Stimulated activated CD8-positive, alpha-beta memory T cell treated with anti-CD3 and anti-CD28 coated beads, Interleukin-12 subunit alpha, Interleukin-12 subunit beta, amount 100 ng/mL, for 1 hour (primary cell): ENCODE measurements at places on chromosomes 6 and 20.

GRCh38 chr6:73391675-73392074 lies 3.0 kb upstream of the DDX43 start:
- no peak for DNase-seq

GRCh38 chr6:17932330-17932852 lies 55.0 kb downstream of the KIF13A start:
- DNase-seq, result no peak

DNA sequence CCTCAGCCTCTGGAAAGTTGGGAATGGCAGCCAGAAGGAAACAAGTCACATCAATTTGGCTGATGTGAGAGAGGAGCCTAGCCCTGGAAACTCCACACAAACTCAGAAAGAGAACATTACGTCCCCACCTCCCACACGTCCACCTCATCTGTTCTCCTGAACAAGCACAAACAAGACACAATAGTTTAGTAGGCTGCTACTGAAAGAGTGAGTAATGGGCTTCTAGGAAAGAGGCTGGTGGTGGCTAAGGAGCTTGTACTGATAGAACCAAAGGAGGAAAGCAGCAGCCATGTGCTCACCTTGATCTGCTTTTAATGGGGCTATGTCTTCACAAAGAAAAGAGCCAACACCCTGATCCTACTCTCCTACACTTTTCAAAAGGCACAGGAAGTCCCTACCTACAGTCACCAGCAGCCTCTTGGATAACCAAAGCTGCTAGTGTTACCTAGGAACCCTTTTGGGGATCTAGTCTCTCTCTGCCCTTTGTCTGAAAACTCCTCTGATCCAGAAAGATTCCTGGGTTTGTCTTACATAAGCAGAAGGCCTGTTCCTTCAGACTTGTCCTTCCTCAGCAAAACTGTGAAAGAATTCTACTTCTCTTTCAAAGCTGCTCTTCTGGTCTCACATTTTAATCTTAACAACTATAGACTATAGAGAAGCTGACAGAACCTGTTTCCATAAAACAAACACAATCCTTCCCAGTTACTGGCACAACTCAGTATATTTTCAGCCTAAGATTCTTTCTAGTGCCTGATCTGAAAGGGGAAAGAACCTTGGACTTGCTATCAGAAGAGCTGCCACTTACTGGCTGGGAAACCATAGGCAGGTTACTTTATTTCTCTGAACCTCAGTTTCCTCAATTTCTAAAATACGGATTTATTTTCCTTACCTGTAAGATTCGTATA lies 3.1 kb downstream of the PLAGL2 start:
- DNase-seq, result no peak

DNA sequence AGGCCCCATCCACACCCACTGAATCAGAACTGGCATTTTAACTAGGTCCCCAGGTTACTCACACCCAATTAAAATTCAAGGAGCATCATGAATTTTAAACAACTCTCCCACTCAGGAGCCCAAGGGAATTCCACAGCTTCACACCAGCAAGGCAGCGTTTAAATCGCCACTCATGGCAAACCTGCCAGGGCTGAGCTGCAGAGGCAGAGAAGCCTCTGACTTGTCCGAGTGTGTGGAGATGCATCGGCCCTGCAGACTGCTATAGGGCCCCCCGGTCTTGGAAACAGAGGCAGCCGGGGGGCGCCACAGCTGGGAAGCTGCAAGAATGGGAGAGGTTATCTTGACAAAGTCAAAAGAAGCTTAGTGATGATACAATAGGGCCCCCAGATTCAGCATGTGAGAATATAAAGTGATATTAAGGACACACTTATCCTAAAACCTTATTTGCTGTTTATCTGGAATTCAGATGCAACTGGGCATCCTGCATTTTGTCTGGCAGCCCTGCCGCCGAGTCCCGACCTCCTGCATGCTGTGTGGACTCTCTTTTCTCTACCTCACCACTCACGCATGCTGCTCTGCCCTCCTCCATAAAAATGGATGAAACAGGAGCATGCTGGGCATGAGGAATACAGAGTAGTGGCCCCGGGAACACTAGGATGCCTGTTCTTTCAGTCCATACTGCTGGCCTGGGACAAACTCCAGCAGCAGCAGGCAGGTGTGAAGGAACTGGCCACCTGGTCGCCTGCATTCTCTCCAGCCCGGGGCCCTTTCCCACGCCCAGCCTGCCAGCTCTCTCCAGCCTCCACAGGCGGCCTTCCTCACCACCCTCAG lies 126.1 kb downstream of the PXDC1 start:
- no peak for DNase-seq

DNA sequence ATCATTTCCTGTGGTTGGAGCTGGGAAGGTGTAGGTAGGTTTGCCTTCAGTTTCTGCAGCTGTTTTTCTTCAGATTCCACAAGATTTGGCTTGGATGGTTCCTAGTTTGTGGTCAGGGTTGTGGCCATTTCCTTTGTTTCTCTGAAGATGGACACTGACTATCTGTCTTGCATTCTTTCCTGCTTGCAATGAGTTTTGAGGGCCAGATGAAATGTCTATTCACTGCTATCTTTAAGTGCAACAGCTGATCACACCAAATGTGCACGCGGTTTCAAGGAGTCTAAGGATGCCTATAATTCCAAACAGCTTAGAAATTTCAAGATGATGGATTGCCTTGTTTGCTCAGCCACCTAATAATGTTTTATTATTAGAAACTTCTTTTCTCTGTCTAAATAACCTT lies 28.4 kb downstream of the IL20RA start:
- no peak for DNase-seq

DNA sequence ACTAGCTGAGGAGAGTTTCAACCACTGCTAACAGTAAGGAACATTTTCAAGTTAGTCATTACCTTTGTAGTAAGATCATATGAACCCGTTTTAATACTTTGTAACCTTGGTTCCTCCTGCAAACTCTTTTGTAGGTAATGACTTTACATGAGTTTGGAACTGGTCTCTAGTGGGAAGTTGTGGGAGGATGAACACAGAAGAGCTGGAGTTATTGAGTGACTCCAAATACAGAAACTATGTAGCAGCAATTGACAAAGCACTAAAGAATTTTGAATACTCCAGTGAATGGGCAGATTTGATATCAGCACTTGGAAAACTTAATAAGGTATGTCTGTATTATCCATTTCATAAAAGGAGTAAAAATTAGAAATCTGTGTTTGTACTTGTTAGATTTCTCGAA lies 29.3 kb downstream of the DOP1A start:
- DNase-seq, result no peak

DNA sequence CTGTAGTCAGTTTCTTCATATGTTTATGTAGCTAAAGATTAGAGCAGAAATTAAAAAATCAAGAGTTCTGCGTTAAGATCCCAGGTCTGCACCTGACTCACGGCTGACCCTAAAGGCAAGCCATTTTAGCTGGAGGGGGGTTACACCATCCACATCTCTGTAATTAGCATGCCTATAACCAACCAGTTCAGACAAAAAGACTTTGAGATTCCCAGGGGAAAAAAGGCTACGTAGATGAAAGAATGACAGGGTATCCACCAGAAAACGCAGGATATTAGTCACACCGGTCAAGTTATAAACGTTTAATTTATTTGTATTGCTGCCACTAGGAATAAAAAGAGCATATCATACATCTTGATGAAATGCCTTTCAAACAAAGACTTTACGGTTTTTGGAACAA lies 299.1 kb downstream of the FOXC1 start:
- DNase-seq, result no peak

DNA sequence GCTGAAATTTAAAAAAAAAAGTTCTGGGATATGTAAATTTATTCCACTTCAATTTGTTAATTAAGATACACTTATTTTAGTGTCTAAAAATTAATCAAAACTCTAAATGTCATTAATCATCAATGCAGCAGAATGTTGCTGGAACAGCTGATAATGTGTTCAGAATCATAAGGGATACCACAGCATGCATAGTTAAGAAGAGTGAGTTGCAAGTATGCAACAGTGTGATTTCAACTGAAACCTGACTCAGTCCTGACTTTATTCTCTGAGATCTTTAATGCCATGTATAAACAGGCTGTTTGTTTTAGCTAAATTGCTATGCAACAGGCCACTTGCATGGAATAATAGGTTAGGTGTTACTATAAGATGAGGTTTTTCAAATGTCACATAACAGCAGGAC lies 1.4 kb downstream of the GRIK2 start:
- no peak for DNase-seq

- DNase-seq, result no peak
Observed at GRCh38 chr6:117417851-117418250, 7.9 kb downstream of the ROS1 start.

DNA sequence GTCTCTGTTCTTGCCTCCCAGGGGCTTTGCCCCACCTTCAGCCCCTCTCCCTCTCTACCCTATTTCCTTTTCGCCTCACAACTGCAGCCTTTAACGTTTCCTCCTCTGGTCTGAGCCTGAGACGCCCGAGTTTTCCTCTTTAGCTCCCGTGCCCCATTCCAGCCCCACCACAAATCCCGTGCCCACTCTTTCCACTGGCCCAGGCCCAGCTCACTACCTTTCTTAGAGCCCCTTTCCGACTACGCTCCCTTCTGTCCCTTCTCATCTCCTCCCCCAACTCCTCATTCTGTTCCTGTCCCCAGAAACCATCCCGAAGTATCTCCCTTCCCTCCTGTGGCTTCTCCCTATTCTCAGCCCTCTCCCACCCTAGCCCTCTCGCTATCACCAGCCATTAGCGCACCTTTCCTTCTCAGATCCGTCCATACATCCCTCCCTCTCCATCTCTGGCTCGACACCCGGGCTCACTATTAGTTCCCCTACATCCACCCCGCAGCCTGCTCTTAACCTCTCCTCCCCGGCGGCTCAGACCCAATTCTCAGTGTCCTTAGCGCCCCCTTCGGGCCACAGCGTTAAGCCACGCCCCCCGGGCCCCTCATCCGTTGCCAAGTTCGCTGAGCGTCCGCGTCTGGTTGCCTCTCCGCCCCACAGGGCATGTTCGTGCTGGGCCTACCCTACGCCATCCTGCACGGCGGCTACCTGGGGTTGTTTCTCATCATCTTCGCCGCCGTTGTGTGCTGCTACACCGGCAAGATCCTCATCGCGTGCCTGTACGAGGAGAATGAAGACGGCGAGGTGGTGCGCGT lies 2.7 kb downstream of the SLC32A1 start:
- no peak for DNase-seq

DNA sequence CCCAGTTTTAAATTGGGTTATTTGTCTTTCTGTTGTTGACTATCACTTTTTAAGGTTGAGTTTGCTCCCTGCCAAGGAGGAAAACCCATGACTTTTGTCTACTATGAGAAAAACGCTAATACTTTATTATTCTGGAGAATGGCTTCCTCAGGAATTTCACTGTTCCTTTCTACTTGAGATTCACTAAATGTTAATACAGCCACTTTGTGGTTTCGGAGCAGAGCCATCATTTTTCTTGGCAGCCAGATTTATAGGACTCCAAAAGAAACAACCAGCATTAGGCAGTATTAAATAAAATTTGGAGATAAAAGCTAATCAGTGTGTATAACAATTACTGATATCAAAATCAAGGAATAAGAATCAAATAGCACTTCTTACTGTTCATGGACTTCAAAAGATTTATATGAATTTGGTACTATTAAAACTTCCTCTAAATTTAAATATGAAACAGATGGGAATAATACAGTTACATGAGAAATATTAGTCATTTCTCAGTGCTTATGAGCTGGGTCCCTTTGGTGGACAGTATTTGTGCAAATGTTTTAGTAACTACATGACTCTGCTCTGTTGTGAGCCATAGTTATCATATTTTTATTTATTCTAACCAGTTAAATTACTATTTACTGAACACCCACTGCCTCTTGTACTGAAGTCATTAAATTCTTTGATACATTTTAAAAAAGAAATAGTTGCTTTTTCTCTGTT lies 64.1 kb upstream of the FBXO30 start:
- no peak for DNase-seq

DNA sequence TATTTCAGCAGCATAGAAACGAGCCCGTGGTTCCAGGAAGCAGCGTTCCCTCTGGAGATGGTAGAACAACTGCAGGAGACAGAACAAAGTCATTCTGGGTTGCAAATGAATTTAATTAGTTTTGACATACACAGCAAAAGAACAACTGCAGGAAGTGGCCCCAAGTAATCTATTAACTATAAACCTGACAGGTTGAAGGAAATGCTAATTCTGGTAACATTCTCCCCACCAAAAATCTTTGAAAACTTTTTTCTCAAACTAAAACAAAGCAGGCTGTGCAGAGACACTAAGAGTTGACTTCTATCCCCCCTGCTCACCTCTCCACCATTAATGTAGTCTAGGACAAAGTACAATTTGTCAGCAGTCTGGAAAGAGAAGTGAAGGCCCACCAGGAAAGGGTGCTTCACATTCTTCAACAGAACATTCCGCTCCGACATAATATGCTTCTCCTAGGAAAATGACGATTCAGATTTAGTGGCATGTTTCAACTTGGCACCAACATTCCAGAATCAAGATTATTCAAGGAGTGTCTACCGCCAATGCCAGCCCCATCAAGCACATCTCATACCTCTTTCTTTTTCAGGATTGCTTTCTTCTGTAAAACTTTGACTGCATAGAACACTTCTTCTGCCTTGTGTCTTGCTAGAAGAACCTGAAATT lies 120.4 kb upstream of the SLC2A12 start:
- DNase-seq, result no peak

GRCh38 chr6:100479179-100480035 lies 14.7 kb upstream of the SIM1 start:
- no peak for DNase-seq

- no peak for DNase-seq
Observed at GRCh38 chr20:51275181-51275580, 252.3 kb upstream of the KCNG1 start.

DNA sequence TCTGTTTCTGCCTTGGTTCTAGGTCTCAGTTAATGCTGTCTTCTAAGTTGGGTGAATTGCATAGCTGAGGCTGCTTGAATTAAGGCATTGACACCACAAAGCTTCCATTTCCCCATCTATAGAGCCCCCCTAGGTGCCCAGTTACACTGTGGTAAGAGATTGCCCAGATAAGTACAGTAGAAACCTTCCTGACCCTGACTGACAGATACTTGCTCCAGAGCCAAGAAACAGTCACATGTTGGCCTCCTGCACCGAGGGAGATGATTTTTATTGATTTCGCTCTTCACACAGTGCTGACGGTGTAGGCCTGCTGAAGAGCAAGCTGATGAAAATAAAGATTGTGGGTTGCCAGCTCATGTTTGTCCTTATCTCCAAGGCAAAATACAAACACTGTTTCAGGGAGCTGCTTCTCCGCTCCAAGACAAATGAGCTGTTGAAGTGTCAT lies 67.9 kb downstream of the TRMT11 start:
- DNase-seq, result no peak

GRCh38 chr20:10483691-10484090 lies 48.6 kb downstream of the SLX4IP start:
- no peak for DNase-seq

- DNase-seq, result no peak
Observed at GRCh38 chr20:37053230-37053950, 42.4 kb downstream of the RBL1 start.

GRCh38 chr20:41360831-41361756 lies 5.5 kb downstream of the EMILIN3 start:
- DNase-seq, result no peak

GRCh38 chr6:118953391-118953790 lies 18.4 kb upstream of the MCM9 start:
- no peak for DNase-seq

- DNase-seq, result no peak
Observed at GRCh38 chr6:55388211-55388610, 60.9 kb downstream of the GFRAL start.

- DNase-seq, result no peak
Observed at GRCh38 chr6:159838020-159838744, 38.1 kb downstream of the PNLDC1 start.

- no peak for DNase-seq
Observed at GRCh38 chr20:46063151-46063550, 26.6 kb downstream of the NCOA5 start.

GRCh38 chr20:50017576-50018248 lies 34.9 kb downstream of the SNAI1 start:
- no peak for DNase-seq
